Osteoblast (primary cell): ENCODE measurements at places on chromosomes 13 and 19. TPM values are rescaled to one million over a fixed set of nuclear protein-coding genes. Genes with fewer than 3 reads are reported as not detected.

Gene CCL25
- not detected in 2 replicates for total RNA-seq

Gene LRP3
- total RNA-seq, result 38.4 and 39.8 TPM in 2 replicates

Gene CALR3
- total RNA-seq, result not detected in 2 replicates

Gene TTC9B
- not detected in 2 replicates for total RNA-seq

Gene SIGLEC12
- total RNA-seq, result under 0.01 TPM in 1 of 2 replicates, not detected in the other

Gene DHDH
- 0.29 and 0.36 TPM in 2 replicates for total RNA-seq

Gene ATP4B
- total RNA-seq, result not detected in 2 replicates

Gene PABPC3
- total RNA-seq, result under 0.01 and 0.29 TPM in 2 replicates

Gene WDR88
- not detected in 2 replicates for total RNA-seq

Gene TEX26
- total RNA-seq, result not detected in 2 replicates

Gene ZNF491
- 4.3 and 6.2 TPM in 2 replicates for total RNA-seq

Gene LRG1
- total RNA-seq, result not detected in 2 replicates

Gene SYNE4
- total RNA-seq, result under 0.01 TPM in 1 of 2 replicates, not detected in the other

- no peak for DNase-seq
- H3K36me3 ChIP-seq, result no peaks in the 10 kb centered on the region
- H3K27me3 ChIP-seq, result no peaks in the 10 kb centered on the region
Observed at GRCh38 chr13:25876247-25876646, 175.6 kb downstream of the SHISA2 start.

GRCh38 chr19:2503521-2504109, 27.7 kb downstream of the GADD45B start:
- no peak overlapping the region for H3K4me3 ChIP-seq
- peak; percentile 94 for DNase-seq
- no peaks in the 10 kb centered on the region for H3K27me3 ChIP-seq
- H3K36me3 ChIP-seq, result no peaks in the 10 kb centered on the region

- no peak overlapping the region for H3K27ac ChIP-seq
- H3K27me3 ChIP-seq, result no peaks in the 10 kb centered on the region
- H3K4me1 ChIP-seq, result no peaks in the 10 kb centered on the region
- DNase-seq, result no peak
Observed at GRCh38 chr13:35814605-35815011, 316.6 kb downstream of the DCLK1 start.

DNA sequence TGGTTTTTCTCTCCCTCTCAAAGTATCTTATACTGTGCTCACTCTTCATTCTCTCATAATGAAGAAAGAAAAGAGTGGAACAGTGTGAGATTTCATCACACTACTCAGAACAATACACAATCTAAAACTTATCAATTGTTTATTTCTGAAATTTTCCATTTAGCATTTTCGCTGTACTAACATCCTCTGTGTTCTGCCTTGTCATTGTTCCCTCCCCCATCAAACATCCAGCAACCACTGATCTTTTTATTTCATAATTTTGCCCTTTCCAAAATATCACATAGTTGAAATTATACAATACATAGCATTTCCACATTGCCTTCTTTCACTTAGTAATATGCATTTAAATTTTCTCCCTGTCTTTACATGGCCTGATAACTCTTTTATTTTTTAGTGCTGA, 658.7 kb downstream of the SLITRK1 start:
- no peak for DNase-seq
- no peaks in the 10 kb centered on the region for H3K27me3 ChIP-seq
- no peaks in the 10 kb centered on the region for H3K4me1 ChIP-seq
- H3K36me3 ChIP-seq, result no peaks in the 10 kb centered on the region
- no peak overlapping the region for H3K4me3 ChIP-seq

- no peak for DNase-seq
- H3K4me3 ChIP-seq, result no peak overlapping the region
- no peaks in the 10 kb centered on the region for H3K4me1 ChIP-seq
- H3K27ac ChIP-seq, result no peak overlapping the region
Observed at GRCh38 chr13:69856331-69856730, 251.3 kb upstream of the ATXN8OS start.

GRCh38 chr13:76832258-76832988, 53.8 kb downstream of the KCTD12 start:
- H3K36me3 ChIP-seq, result no peaks in the 10 kb centered on the region
- no peak for DNase-seq
- H3K4me3 ChIP-seq, result no peak overlapping the region
- H3K27me3 ChIP-seq, result no peaks in the 10 kb centered on the region

DNA sequence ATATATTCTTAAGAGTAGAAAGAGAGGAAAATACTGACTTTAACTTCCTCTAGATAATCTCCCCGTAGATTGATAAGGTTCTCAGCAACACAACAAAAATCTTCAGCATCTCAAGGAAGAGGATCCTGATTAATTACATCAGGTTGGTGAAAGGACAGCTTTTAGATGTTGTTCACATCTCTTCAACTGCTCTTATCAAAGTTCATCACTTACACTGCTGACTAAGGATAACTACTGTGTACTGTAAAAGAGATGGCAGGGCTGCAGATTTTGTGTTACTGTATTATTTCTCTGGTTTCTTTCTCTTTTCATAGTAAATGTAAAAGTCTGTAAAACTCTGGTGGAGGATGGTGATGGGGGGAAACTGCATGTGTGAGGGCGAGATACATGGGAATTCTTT, 133.7 kb downstream of the PCDH9 start:
- H3K27ac ChIP-seq, result no peak overlapping the region
- H3K4me1 ChIP-seq, result no peaks in the 10 kb centered on the region
- DNase-seq, result no peak
- no peak overlapping the region for H3K4me3 ChIP-seq
- H3K27me3 ChIP-seq, result no peaks in the 10 kb centered on the region

DNA sequence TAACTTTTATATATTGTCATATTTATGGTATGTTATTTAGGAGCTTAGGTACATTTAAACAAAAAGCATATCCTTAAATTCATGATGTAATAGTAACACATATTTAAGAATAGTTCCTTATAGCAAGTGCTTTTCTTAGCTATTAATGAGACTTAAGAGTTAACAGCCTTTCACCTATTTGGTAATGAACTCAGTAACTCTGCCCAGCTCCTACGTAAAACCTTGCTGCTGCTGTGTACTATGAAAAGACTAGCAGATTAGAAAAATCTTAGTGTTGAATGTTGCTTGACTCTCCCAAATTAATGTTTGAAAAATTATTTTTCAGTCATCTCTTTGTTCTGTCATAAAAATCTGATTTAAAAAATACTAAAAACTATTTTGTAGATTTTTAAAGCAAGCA, 6.9 kb downstream of the GPR180 start:
- H3K4me3 ChIP-seq, result no peak overlapping the region
- no peak overlapping the region for H3K27ac ChIP-seq
- H3K4me1 ChIP-seq, result no peaks in the 10 kb centered on the region
- DNase-seq, result no peak
- H3K27me3 ChIP-seq, result no peaks in the 10 kb centered on the region

- H3K27me3 ChIP-seq, result no peaks in the 10 kb centered on the region
- H3K4me3 ChIP-seq, result no peak overlapping the region
- H3K4me1 ChIP-seq, result peaks cover 39% of the 10 kb centered on the region
- DNase-seq, result no peak
Observed at GRCh38 chr19:34319785-34320184, 45.2 kb upstream of the GPI start.

- H3K4me3 ChIP-seq, result no peak overlapping the region
- DNase-seq, result no peak
- H3K27ac ChIP-seq, result no peak overlapping the region
- H3K4me1 ChIP-seq, result peaks cover 26% of the 10 kb centered on the region
Observed at GRCh38 chr13:111201304-111201940, 86.3 kb downstream of the ARHGEF7 start.

DNA sequence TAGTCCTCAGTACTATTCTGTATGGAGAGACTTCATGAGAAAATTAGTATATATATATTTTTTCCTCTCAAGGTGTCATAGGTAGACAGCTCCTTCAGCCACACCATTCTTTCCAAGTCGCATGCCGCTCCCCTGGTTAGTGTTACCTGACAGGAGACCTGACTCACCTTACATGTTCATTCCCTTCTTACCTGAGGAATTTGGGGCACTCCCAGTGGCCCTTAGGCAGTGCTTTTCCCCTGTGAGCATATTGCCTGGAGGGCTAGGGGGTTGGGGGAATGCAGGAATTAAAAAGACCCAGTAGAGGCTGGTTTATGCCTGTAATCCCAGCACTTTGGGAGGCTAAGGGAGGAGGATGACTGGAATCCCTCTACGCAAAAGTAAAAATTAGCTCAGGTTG, 9.0 kb upstream of the ACTN4 start:
- no peaks in the 10 kb centered on the region for H3K4me1 ChIP-seq
- no peak overlapping the region for H3K4me3 ChIP-seq
- H3K27me3 ChIP-seq, result no peaks in the 10 kb centered on the region
- peak; percentile 3 for DNase-seq

GRCh38 chr19:13902993-13903555, 2.8 kb downstream of the BRME1 start:
- peaks cover 18% of the 10 kb centered on the region for H3K4me1 ChIP-seq
- H3K27me3 ChIP-seq, result no peaks in the 10 kb centered on the region
- DNase-seq, result peak; percentile 51
- H3K4me3 ChIP-seq, result no peak overlapping the region
- no peak overlapping the region for H3K27ac ChIP-seq

GRCh38 chr13:74966275-74966674, 515.7 kb downstream of the TBC1D4 start:
- no peak overlapping the region for H3K27ac ChIP-seq
- no peaks in the 10 kb centered on the region for H3K36me3 ChIP-seq
- no peak for DNase-seq
- H3K4me3 ChIP-seq, result no peak overlapping the region

- peak within 1 kb of the TSS; percentile 44 for H3K27ac ChIP-seq
- peaks cover 14% of the 10 kb centered on the region for H3K36me3 ChIP-seq
- DNase-seq, result peak; percentile 100
- no peaks in the 10 kb centered on the region for H3K27me3 ChIP-seq
Observed at GRCh38 chr19:1094978-1095701, at the start of gene POLR2E. TSS of gene POLR2E (minus strand) at chr19:1095375. CDS start at chr19:1095315, 60 bp downstream.

DNA sequence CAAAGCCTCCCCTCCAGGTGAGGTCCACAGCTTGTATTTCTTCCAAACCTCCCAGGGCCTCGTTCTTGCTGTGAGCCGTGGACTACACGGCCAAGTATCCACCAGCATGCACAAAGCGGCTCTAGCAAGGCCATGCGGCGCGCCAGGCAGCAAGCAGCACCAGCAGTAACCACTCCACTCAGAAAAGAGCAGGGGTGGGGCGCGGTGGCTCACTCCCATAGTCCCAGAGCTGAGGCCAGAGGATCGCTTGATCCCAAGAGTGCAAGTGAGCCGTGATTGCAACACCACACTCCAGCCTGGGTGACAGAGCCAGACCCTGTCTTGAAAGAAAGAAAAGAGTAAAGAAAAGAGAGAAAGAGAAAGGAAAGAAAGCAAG, 4.7 kb downstream of the CCDC8 start:
- H3K4me3 ChIP-seq, result peak overlapping the region; percentile 42
- H3K4me1 ChIP-seq, result peaks cover 20% of the 10 kb centered on the region
- H3K27ac ChIP-seq, result no peak overlapping the region
- no peaks in the 10 kb centered on the region for H3K36me3 ChIP-seq
- peak; percentile 81 for DNase-seq

- H3K4me1 ChIP-seq, result no peaks in the 10 kb centered on the region
- H3K27ac ChIP-seq, result no peak overlapping the region
- no peaks in the 10 kb centered on the region for H3K27me3 ChIP-seq
- no peaks in the 10 kb centered on the region for H3K36me3 ChIP-seq
Observed at GRCh38 chr13:111602874-111603273, 282.4 kb downstream of the TEX29 start.

DNA sequence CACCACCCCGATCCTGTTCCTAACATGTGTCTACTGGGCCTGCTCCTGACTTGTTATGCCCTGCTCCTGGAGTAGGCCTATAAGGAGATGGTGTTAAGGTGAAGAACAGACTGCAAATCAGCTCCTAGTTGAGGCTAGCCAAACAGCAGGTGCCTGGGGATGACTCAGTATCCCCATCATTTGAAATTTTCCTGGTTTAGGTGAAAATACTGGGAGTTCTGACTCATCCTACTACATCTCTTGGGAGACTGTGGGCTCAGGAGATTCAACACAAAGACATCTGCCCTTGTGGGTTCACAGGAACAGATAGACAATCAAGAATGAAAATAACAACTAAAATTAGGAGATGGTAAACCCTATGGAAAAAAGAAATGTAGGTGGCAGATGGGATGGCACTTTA, 41.2 kb downstream of the BRD4 start:
- H3K4me3 ChIP-seq, result no peak overlapping the region
- DNase-seq, result peak; percentile 67
- H3K4me1 ChIP-seq, result peaks cover 33% of the 10 kb centered on the region
- H3K36me3 ChIP-seq, result no peaks in the 10 kb centered on the region
- H3K27ac ChIP-seq, result no peak overlapping the region

GRCh38 chr13:52750713-52751112, 11.1 kb upstream of the CNMD start:
- no peaks in the 10 kb centered on the region for H3K36me3 ChIP-seq
- no peak overlapping the region for H3K27ac ChIP-seq
- H3K4me1 ChIP-seq, result no peaks in the 10 kb centered on the region
- H3K27me3 ChIP-seq, result no peaks in the 10 kb centered on the region

GRCh38 chr19:41740415-41741243, 14.7 kb upstream of the CEACAM6 start:
- H3K27me3 ChIP-seq, result peaks cover 7% of the 10 kb centered on the region
- no peak overlapping the region for H3K4me3 ChIP-seq
- H3K4me1 ChIP-seq, result no peaks in the 10 kb centered on the region
- DNase-seq, result no peak
- H3K27ac ChIP-seq, result no peak overlapping the region
- H3K36me3 ChIP-seq, result no peaks in the 10 kb centered on the region

DNA sequence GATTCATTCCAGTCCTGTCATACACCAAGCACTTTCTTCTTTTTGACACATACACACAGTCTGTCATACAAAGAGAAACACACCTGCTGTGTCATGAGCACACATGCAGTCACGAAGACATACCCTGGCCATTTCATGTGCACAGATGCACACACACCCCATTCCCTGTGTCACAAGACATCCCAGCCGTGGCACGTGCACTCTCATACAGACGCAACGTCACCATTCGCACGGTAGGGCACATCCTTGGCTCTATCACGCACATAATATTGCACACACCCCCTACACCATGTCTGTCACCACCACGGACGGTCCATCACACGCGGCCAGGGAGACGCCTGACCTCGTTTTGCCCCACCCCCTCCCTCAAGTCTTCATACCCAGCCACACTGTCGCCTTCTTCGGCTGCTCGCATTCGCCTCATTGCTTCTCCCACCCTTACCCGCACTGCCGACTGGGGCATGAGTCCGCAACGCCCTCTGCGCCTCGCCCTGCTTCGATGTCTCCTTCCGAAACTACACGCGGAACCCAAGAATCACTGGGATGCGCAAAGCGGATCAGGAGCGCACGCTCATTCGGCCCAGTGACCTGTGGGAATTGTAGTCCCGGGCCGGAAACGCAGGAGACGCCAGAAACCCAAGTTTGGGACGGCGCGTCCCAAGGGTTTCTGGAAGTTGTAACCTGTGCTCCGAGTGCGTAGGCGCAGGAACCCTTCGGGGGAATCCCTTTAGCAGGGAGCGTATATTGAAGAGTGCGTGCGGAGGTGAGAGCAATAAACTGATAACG, 6.8 kb upstream of the ZNF283 start:
- no peak overlapping the region for H3K27ac ChIP-seq
- H3K36me3 ChIP-seq, result no peaks in the 10 kb centered on the region

- DNase-seq, result no peak
- H3K36me3 ChIP-seq, result no peaks in the 10 kb centered on the region
- H3K4me1 ChIP-seq, result no peaks in the 10 kb centered on the region
- H3K27me3 ChIP-seq, result no peaks in the 10 kb centered on the region
- H3K4me3 ChIP-seq, result no peak overlapping the region
Observed at GRCh38 chr13:111526922-111527321, 206.5 kb downstream of the TEX29 start.
